ENCODE measurements at places on chromosomes 2 and 18. TPM values are rescaled to one million over a fixed set of nuclear protein-coding genes. Genes with fewer than 3 reads are reported as not detected.

The NT5C1B gene
- 1.9 TPM for polyA plus RNA-seq

The MARCHF4 gene
- not detected for polyA plus RNA-seq

The TFCP2L1 gene
- polyA plus RNA-seq = 0.31 TPM

The RAB6C gene
- polyA plus RNA-seq = not detected

The IL36G gene
- polyA plus RNA-seq = not detected

The FAM210A gene
- polyA plus RNA-seq = 20.0 TPM

The BOLL gene
- 0.21 TPM for polyA plus RNA-seq

The DOK1 gene
- 20.2 TPM for polyA plus RNA-seq

The VWC2L gene
- polyA plus RNA-seq = 0.36 TPM

The GALNT14 gene
- polyA plus RNA-seq = 0.84 TPM

The CDH19 gene
- not detected for polyA plus RNA-seq

All from cardiac muscle cell (in vitro differentiated cells and primary cell).